HFFc6 (cell line): ENCODE measurements at places on chromosomes 11 and 22. TPM values are rescaled to one million over a fixed set of nuclear protein-coding genes. Genes with fewer than 3 reads are reported as not detected.

KDM4E gene
- not detected in 3 replicates for total RNA-seq

HEPHL1 gene
- total RNA-seq, result not detected in 2 replicates

APOL2 gene
- total RNA-seq, result 29.2 to 37.3 TPM (median 31.4 TPM) in 3 replicates

CNIH2 gene
- total RNA-seq, result 1.00 and 3.1 TPM in 2 replicates

APOC3 gene
- not detected in 3 replicates for total RNA-seq

SPDYC gene
- total RNA-seq, result not detected in 3 replicates

SPI1 gene
- not detected in 3 replicates for total RNA-seq

DNA sequence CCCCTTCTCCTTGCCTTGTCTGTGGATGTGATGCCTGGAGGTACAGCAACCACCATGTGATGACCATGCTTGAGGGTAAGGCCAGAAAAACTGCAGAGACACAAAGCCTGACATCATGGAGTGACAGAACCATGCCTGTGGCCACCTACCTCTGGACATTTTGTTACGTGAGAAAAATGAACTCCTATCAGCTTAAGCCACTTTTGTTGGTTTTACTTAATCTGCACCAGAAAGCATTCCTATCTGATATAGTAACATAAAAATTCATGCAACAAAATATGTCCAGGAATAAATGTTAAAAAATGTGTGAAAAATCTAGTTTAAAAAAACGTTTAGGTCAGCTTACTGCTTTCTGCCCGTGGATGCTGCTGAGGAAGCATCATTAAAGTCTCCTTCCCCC, 42.6 kb upstream of the P4HA3 start:
- no peaks in the 10 kb centered on the region; the same call in 1 of the 2 replicates for H3K27me3 ChIP-seq
- no peak for DNase-seq
- peaks cover 6% of the 10 kb centered on the region; the same call in 1 of the 2 replicates for H3K4me1 ChIP-seq
- no peak overlapping the region for H3K27ac ChIP-seq

DNA sequence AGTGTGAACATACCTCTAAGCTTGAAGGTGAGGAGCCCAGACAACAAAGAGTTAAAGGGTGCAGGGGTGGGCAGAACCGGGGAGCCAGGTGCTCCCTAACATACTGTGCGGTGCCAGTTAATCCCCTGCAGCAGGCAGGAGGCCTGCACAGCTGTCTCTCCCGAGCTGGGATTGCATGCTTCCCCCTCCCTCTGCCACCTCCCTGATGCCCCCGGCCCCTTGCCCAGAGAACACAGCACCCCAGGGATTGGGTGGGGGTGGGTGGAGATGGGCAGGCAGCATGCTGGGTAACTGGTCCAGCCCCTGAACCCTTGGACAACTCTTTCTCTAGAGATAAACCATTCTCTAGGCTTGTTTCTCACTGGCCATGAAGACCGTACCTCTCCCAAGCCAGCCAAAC, 67.7 kb upstream of the MYOD1 start:
- no peak overlapping the region for H3K4me3 ChIP-seq
- H3K27me3 ChIP-seq, result peaks cover 17% of the 10 kb centered on the region
- DNase-seq, result no peak
- peaks cover 21% of the 10 kb centered on the region for H3K4me1 ChIP-seq
- H3K36me3 ChIP-seq, result 0 out of 2 replicates have a peak, but pooled peaks cover 10% of the 10 kb centered on the region

GRCh38 chr11:18416459-18416858, 4.3 kb downstream of the LDHC start:
- no peak overlapping the region for H3K27ac ChIP-seq
- H3K36me3 ChIP-seq, result no peaks in the 10 kb centered on the region
- H3K4me1 ChIP-seq, result peaks cover 10% of the 10 kb centered on the region

DNA sequence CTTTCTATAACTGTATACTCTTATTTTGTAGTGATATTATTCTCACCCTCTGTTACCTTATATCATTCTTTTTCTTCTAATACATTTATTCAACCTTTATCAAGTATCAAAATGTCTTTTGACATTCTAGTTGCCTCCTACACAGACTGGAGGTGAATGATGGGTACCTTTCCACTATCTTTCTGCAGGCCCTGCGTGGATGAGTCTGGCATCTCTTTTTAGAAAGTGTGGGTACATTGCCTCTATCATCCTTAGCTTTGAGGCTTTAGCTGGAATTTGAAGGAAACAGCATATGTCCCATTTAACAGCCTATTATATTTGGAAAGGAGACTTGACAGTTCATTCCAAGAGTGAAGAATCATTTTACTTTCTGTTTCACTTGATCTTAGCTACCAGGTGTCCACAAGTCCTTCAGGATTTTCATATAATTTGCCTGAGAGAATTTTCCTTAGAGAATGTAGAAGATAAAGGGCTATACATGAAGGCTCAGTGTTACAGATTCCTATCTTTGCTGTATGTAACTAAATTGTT, 192.0 kb downstream of the CWF19L2 start:
- H3K4me3 ChIP-seq, result no peak overlapping the region
- no peaks in the 10 kb centered on the region for H3K4me1 ChIP-seq
- H3K36me3 ChIP-seq, result no peaks in the 10 kb centered on the region
- no peak overlapping the region for H3K27ac ChIP-seq
- DNase-seq, result no peak

DNA sequence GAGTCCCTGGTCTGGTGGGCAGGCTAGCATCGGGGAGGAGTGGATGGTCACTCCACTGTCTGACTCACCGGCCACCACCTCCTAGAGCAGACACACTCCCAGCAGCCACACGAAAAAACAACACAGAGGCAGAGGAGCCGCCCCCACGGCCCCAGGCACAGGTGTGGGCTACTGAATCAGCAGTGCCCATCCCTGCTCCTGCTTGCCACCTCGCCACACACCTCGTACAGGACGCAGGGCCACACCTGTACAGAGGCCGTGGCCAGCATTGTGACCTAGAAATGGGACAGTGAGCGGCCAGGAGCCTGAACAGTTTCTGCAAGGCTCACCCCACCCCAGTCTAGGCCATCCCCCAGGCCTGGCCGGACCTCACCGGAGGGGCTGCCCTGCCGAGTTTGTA, 14.0 kb downstream of the TRIM29 start:
- no peak overlapping the region for H3K4me3 ChIP-seq
- H3K4me1 ChIP-seq, result peaks cover 31% of the 10 kb centered on the region
- no peak overlapping the region for H3K27ac ChIP-seq
- peaks cover 18% of the 10 kb centered on the region for H3K27me3 ChIP-seq

- no peak for DNase-seq
- H3K27me3 ChIP-seq, result peaks cover 25% of the 10 kb centered on the region
- no peak overlapping the region for H3K4me3 ChIP-seq
- no peaks in the 10 kb centered on the region; the same call in 1 of the 2 replicates for H3K4me1 ChIP-seq
Measured at GRCh38 chr11:1358286-1358685, 31.4 kb upstream of the BRSK2 start.

DNA sequence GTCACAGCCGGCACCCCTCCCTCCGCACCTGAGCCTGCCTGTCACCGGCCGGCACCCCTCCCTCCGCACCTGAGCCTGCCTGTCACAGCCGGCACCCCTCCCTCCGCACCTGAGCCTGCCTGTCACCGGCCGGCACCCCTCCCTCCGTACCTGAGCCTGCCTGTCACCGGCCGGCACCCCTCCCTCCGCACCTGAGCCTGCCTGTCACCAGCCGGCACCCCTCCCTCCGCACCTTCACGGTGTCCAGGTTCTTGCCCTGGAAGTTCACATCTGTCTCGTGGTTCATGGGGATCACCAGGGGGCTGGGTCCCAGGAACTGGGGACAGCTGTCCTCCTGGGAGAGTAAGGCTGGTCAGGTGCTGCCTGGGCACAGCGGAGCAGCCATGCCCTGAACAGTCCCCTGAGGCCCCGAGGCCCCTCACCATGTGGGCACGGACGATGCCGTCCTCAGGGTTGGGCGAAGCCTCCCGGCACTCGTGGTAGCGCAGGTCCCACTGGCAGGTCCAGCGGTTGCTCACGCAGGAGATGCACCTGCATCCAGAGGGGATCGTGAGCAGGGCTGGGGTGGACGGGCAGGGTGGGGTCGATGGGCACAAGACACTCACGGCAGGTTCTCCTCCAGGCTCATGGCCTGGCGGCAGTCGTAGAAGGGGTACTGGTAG, 15.5 kb upstream of the MAPK11 start:
- peaks cover 13% of the 10 kb centered on the region for H3K27me3 ChIP-seq
- no peak for DNase-seq
- no peak overlapping the region for H3K27ac ChIP-seq
- peaks cover 5% of the 10 kb centered on the region; the same call in 1 of the 2 replicates for H3K4me1 ChIP-seq

DNA sequence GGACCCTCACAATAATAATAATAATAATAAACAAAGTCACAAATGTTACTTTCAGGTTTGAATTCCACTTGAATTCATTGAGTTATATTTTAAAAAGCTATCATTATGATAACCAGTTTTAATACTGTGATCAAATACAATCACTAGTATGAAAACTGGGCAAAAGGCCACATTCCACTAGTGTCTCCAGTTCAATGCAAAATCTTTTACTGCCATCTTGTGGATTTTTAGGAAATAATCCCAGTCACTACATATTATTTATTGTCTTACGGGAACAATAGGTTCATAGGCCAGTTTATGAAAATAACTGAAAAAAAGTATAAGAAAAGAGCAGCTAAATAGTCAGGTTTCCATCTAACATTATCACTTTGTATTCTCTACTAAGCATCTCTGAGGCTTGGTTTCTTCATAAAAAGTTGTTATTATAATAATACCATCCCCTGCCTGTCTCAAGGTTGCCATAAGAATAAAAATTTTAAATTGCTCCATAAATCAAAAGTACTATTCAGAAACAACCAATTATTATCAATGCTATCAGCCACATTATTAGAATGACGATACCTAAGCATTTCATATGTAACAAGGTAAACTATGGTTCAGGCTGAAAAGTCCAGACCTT, 533.9 kb upstream of the CCDC90B start:
- peaks cover 45% of the 10 kb centered on the region for H3K4me1 ChIP-seq
- H3K27ac ChIP-seq, result no peak overlapping the region
- DNase-seq, result peak; percentile 79
- no peak overlapping the region for H3K4me3 ChIP-seq

GRCh38 chr11:102478673-102479299, 26.2 kb upstream of the TMEM123 start:
- no peak overlapping the region for H3K27ac ChIP-seq
- no peak for DNase-seq
- H3K4me3 ChIP-seq, result no peak overlapping the region
- H3K27me3 ChIP-seq, result peaks cover 14% of the 10 kb centered on the region
- H3K36me3 ChIP-seq, result no peaks in the 10 kb centered on the region
- no peaks in the 10 kb centered on the region for H3K4me1 ChIP-seq

- DNase-seq, result peak; percentile 24
- H3K27me3 ChIP-seq, result no peaks in the 10 kb centered on the region
- peak overlapping the region; percentile 99 for H3K4me3 ChIP-seq
- H3K4me1 ChIP-seq, result peaks cover 66% of the 10 kb centered on the region
- peak overlapping the region; percentile 89 for H3K27ac ChIP-seq
- H3K36me3 ChIP-seq, result peaks cover 9% of the 10 kb centered on the region
Measured at GRCh38 chr11:122656631-122657101, 1.1 kb downstream of the UBASH3B start.

DNA sequence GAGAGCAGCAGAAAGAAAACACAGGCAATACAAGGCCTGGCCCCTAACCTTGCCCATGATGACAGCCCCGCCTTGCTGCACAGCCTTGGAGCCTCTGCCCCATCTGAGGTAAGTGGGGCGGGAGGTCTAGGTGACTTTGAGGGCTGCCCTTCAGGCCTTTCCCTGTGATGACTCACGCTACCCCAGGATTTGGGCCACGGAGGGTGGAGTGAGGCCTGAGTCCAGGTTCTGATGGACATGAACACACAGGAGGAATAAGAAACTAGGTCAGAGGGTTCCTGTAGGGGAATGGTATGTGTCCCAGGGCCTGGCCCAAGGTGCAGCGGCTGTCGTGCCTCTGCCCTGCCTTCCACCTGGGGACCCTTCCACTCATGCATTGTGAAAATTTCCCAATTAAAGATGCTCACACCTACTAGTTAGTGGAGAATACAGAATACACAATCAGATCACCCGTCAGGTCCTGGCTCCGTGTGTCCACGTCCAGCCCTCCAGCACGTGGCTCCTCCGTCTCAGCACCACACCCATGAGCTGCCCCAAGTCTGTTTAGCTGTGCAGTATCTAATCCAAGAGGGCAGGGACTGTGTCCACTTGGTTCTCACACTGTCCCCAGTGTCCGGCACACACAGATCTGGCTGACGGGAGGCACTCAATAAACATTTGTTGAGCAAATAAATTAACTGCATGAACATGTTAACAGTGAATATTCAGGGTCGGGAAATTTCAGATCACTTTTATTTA, 111.0 kb downstream of the CHST1 start:
- peaks cover 33% of the 10 kb centered on the region for H3K27me3 ChIP-seq
- no peaks in the 10 kb centered on the region for H3K36me3 ChIP-seq
- H3K4me3 ChIP-seq, result no peak overlapping the region
- no peak for DNase-seq

GRCh38 chr11:46279126-46280099, 2.0 kb downstream of the CREB3L1 start:
- peak overlapping the region; percentile 91 for H3K27ac ChIP-seq
- 0 out of 2 replicates have a peak, but pooled peaks cover 2% of the 10 kb centered on the region for H3K27me3 ChIP-seq
- H3K4me3 ChIP-seq, result peak overlapping the region; percentile 96
- peak; percentile 60 for DNase-seq

GRCh38 chr11:62719302-62719978, 7.8 kb downstream of the HNRNPUL2 start:
- H3K27me3 ChIP-seq, result no peaks in the 10 kb centered on the region; the same call in none of the 2 replicates
- peaks cover 73% of the 10 kb centered on the region for H3K36me3 ChIP-seq
- peak overlapping the region; percentile 58 for H3K27ac ChIP-seq
- peaks cover 30% of the 10 kb centered on the region for H3K4me1 ChIP-seq
- no peak overlapping the region for H3K4me3 ChIP-seq
- no peak for DNase-seq

- H3K27ac ChIP-seq, result no peak overlapping the region
- no peak for DNase-seq
- no peaks in the 10 kb centered on the region; the same call in 1 of the 2 replicates for H3K27me3 ChIP-seq
- H3K36me3 ChIP-seq, result no peaks in the 10 kb centered on the region
- H3K4me1 ChIP-seq, result no peaks in the 10 kb centered on the region
Measured at GRCh38 chr11:115221461-115222069, 282.6 kb downstream of the CADM1 start.

DNA sequence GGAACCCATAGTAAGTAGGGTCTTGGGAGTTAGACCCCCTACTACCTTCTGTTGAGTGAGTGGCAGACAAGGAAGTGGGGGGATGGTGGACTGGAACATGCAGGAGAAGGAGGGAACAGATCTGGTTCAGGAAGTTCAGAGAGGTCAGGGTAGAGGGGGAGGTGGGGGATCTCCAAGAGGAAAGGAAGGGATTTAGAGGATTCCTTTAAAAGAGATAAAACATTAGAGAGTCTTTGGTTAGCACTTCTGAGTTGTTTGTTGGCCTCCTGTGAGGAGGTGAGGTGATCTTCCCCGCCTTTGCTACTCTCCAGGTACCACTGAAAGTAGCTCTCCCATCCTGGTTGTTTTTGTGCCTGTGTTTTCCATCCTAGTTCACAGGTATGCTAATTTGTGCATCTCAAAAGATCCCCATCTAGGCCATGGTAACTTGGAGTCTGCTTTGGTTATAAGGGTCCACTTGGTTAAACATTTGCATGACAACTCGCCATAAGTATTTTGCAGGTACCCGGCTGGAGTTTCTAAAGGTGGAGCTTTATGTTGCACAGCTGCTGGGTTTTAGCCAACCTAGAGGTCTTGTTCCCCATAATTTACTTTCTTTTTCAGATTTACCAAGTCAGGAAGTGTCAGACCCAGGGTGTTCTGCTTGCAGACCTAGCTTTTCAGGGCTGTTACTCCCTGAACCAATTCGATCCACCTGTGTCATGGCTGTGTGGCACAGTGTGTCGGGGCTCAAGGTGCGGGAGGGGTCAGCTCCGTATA, 79.3 kb upstream of the SORL1 start:
- H3K4me3 ChIP-seq, result no peak overlapping the region
- no peak overlapping the region for H3K27ac ChIP-seq
- H3K4me1 ChIP-seq, result no peaks in the 10 kb centered on the region
- no peak for DNase-seq
- H3K36me3 ChIP-seq, result no peaks in the 10 kb centered on the region
- H3K27me3 ChIP-seq, result peaks cover 2% of the 10 kb centered on the region

GRCh38 chr11:117953024-117953671, 23.9 kb upstream of the TMPRSS13 start:
- no peak overlapping the region for H3K4me3 ChIP-seq
- DNase-seq, result no peak
- H3K36me3 ChIP-seq, result no peaks in the 10 kb centered on the region
- no peaks in the 10 kb centered on the region for H3K4me1 ChIP-seq
